ENCODE measurements at places on chromosomes 4 and X.

- no peak for DNase-seq
Measured at GRCh38 chrX:121886557-121886956, 839.1 kb downstream of the GLUD2 start.

DNA sequence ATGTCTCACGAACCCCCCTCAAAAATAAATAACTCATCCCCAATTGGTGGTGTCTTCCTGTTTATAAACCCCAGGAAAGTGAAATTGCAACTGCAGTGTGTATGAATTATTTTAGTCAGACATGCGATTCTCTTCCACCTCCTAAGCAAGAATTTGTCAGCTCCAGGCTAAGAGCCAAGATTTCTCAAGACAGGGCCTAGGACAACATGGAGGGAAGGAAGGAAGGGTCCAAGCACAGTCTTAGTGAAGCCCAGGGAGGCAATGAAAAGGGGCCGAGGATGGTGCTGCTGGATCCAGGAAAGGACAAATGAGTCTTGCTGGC lies 20.0 kb downstream of the SH3KBP1 start:
- DNase-seq, result no peak

DNA sequence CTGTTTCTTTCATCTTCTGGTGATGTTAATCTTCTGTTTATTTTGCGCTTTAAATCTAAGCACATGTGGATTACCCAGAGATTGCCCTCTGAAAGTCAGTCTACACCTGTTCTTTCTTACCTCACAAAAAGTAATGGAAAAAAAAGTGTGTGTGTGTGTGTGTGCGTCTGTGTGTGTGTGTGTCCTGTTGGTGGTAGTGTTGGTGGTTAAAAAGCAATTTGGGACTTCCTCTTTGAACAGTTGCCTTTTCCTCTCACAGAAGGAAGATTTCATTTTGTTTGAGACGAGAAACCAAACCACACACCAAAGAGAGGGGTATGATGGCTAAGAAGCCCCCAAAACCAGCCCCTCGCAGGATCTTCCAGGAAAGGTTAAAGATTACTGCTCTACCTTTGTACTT lies at the start of gene STAP1:
TSS of gene STAP1 (plus strand) at position 235 of the 400 bp plus-strand sequence. CDS start at position 318, 83 bp downstream.
- DNase-seq, result no peak

DNA sequence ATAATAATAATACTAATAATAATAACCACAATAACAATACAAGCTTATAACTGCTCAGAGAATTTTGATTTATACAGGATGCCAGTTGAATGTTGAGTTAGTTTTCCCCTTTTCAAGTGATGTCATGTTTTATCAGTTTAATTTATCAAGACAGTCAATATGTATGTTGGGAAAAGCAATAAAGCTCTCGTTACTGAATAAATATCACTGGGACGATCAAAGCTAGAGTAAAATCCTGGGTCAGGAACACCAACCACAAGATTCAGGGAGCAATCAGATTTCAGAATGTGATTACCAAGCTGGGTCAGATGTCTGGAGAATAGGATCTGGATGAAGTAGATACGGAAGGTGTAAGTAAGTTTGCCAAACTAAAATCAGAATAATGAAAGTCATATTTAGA lies 179.6 kb downstream of the GRID2 start:
- no peak for DNase-seq

DNA sequence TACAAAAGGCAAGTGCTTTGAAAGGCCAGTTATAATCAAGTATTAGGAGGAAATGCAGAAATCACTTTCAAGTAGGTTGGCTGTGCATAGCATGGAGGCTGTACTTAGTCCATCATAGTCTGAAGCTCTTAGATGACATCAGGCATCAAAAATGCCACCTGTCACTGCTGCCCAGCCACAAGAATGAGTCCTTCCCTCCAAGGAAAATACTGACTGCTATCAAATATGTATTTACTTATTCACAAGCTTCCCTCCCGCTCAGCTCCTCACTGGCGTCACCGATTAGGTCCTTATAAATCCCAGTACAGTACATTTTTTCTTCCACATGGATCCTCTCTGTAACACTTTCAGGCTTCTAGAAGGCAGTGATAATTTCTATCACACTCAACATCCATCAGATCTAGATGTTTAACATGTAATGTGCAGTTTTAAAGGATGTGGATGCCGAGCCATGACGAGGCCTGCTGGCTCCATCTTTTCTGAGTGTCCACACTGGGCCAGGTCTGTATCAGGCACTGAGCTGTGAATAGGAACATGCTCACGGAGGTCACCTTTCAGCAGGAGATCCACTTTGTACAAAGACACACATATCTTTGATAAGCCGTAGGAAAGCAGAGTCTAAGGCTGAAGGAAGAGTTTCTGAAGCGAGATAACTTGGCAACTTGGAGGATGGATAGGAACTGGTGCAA lies 121.9 kb downstream of the PALLD start:
- DNase-seq, result no peak

- DNase-seq, result no peak
Measured at GRCh38 chr4:8739820-8740665, 131.6 kb downstream of the HMX1 start.

GRCh38 chr4:41384992-41385391 lies 128.3 kb downstream of the UCHL1 start:
- no peak for DNase-seq

DNA sequence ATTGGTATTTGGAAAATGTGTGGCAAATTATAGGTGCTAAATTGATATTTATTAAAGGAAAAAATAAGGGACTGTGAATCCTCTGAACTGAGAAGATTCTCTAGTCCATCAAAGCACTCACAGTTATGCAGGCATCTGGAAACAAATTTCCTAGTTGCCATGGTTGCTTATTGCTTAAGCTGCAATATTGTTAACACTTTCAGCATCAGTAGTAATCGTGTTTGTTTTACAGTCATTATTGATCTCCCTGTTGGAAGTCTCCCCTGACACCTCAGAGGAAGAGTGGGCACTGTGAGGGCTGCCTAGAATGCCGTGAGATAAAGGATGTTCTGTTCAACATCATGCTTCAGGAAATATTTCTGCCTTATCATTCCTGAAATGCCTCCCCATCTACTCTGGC lies 2004.3 kb upstream of the ADGRL3 start:
- no peak for DNase-seq

DNA sequence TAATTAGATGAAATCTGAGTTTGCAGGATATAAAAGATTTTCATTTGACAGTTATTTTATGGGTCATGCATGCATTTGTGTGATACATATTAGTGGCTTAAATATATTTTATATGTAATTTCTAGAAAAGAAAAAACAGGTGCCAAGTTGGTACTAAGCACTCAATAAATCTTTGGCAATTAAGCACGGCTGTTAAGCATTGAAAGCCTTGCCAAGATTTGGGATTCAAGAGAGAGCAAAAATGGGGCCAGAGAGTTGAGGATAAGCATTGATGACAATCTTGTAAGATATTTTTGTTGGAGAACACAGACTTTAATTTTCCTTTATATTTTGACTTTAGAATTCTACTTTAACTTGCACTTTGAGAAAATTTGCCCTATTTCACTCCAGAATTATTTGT lies 249.8 kb upstream of the MAD2L1 start:
- no peak for DNase-seq

DNA sequence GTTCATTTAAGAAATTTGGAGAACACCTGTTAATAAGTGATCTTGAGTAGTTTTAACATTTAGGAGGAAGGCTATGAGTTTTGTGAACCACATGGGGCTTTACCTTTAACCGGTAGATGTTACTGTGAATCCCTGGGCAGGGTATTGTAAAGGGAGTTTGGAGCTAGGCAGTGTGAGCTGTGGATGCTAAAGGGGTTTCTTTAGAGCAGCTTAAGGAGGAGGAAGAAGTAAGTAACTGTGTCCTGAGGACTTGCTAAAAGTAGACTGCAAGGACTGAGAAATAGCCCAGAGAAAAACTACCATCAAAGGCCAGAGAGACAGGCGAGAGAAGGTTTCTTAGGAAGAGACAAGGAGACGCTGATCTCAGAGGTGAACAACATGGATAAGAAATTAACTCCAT lies 5.6 kb downstream of the RHOH start:
- no peak for DNase-seq

DNA sequence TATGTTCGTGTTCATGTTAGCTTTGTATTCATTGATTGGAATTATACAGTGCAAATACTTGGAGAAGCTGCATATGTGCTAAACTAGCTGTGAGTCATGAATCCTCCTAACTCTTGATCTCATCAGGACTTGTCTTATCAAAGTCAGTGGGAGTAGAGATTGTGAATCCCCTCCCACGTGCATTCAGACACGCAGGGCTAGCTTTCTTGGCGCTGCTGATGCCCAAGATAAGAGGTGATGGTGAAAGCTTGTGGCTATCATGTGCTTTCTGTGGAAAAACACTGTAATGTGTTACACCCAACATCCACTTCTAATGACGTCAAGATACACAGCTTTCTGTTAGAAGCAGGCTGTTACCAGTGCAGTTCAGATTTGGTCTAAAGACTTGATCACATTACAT lies 348.7 kb upstream of the HAND2 start:
- no peak for DNase-seq

GRCh38 chr4:173937631-173938270 lies 345.7 kb downstream of the FBXO8 start:
- DNase-seq, result no peak

DNA sequence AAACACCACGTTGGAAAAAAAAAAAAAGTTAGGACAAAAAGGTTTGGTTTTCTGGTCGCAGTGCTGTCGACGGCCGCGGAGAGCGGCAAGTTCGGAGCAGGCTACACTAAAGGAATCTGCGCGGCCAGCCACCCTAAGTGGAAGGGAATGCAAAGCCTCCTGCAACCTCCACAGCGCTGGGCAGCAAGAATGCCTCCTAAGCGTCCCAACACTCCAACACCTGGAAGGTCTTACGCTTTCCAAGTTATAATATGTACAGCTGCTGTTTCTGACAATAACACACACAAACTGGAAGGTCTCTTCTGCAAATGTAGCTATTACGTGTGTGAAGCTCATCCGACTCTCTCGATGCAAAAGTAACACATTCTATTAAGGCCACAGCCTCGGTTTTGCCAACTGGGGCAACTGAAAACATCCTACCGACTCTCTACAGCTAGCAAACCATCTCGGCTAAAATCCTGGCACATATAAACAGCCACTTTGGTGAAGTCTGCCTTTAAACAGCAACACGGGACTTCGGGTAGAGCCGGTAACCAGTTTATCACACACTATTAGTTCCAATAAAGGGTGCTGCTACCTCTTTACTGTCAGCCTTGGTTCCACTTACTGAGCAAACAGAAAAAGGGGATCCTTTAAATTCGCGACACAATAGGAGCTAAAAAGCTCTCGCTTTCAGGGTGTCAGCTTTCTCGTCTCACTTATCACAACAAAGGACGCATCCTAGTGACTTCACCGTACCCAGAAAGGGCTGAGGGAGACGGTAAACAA lies 895 bp downstream of the SMIM14 start:
- DNase-seq, result no peak

- DNase-seq, result no peak
Measured at GRCh38 chrX:45873781-45874180, 671.4 kb downstream of the ZNF674 start.

GRCh38 chr4:152494020-152494419 lies 41.9 kb downstream of the FBXW7 start:
- DNase-seq, result no peak

GRCh38 chr4:2809610-2810180 lies 16.8 kb downstream of the SH3BP2 start:
- DNase-seq, result no peak

DNA sequence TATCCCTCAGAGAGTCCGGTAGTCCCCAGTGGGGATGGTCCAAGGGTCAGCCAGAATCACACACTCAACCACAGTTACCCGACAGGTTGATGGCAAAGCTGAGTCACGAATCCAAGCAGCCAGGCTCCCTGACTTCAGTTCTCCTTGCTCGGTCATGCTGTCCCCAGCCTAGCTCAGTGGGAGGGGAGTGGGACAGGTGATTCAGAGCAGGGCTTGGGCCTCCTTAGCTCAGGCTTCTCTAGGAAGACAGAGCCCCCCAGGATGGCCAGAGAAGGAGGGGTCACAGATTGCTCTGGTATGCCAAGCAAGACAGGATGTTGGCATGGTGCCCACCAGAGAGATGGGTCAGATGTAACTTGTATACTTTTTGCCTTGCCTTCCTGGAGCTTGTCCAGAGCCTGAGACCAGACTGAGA lies 66.5 kb downstream of the EFNB1 start:
- DNase-seq, result no peak

DNA sequence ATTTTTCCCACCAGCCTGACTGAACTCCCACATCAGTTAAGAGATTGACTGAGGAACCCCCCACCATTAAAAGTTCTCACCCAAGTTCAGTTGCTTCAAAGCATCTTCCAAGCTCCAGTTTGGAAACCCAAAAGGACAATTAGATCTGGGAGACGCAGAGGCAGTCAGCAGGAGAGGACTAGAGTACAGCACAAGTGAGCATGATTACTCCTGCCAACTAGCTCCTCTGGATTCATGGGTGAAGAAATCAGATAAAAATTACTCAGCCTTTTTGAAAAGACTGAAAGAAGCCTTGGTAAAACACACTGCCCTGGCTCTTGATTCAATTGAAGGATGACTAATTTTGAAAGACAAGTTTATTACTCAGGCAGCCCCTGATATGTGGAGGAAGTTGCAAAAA lies 297.5 kb downstream of the ADAM29 start:
- DNase-seq, result no peak

DNA sequence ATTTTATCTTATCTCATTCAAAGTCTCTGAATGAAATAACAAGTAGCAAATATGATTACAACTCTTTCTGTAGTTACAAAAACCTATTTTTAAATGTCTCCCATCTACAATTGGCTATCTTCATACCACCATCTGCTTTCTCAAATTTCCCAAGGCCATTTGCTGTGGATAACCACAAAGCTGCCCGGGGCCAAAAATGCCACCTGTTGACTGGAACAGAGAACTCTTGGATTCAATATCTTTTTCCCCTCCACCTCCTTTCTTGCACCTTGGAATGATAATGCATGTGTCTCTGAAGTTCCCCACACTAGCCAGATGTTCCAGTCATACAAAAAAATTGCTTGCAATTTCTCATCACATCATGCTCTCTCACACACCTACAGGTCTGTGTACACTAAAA lies 93.3 kb upstream of the SCML1 start:
- DNase-seq, result no peak

GRCh38 chrX:141405486-141405852 lies 163.2 kb upstream of the SPANXC start:
- DNase-seq, result no peak

GRCh38 chr4:159547645-159548308 lies 444.9 kb downstream of the RAPGEF2 start:
- DNase-seq, result no peak

DNA sequence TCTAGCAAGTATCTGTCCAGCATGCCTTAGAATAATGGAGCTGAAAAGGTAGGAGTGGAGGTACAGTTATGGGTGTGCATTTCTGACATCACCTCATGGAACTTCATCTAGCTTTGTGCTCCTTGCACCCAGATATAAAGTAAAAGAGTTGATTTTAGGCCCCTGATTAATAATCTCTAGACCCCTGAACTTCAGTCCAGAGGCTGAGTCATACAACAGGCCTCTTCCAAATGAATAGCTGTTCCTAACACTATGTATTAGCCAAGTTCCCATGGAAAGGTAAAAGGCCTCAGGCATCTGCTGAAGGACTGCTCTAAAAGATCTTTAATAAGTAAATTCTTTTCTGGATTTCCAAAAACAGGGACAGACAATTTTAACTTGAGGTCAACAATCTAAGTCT lies 16.2 kb downstream of the TBC1D9 start:
- DNase-seq, result no peak

- DNase-seq, result no peak
Measured at GRCh38 chr4:128686032-128686465, 123.5 kb upstream of the JADE1 start.

- no peak for DNase-seq
Measured at GRCh38 chr4:2424581-2424980, 5.8 kb downstream of the CFAP99 start.

- no peak for DNase-seq
Measured at GRCh38 chrX:126723881-126724280, 95.6 kb upstream of the PRR32 start.

- no peak for DNase-seq
Measured at GRCh38 chrX:136488706-136489105, 959 bp downstream of the BRS3 start.
